Nephron progenitor cell (in vitro differentiated cells): ENCODE measurements at places on chromosomes 1 and 21.

GRCh38 chr1:39269349-39269748 lies 64.9 kb downstream of the MACF1 start:
- DNase-seq, result no peak
- H3K27ac ChIP-seq, result no peak overlapping the region
- H3K4me3 ChIP-seq, result peak overlapping the region; percentile 75
- peaks cover 72% of the 10 kb centered on the region for H3K4me1 ChIP-seq

DNA sequence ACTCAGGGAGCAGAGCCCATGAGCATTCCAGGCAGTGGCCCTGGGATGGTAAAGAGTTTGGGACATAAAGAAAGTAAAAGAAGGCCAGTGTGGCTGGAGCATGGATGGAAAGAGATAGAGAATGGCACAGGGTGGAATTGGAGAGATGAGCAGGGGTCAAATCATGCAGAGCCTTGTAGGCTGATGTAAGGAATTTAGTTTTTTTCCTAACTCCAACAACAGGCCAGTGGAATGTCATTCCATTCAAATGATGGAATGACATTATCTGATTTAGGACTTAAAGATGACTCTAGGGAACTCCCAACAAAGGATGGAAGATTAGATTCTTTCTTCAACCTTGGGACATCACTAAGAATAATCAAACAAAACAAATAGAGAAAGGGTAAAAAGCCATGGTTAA lies 12.8 kb upstream of the S100A2 start:
- no peak for DNase-seq
- H3K27me3 ChIP-seq, result no peaks in the 10 kb centered on the region
- H3K4me1 ChIP-seq, result peaks cover 11% of the 10 kb centered on the region
- H3K27ac ChIP-seq, result no peak overlapping the region

- no peak for DNase-seq
- H3K27me3 ChIP-seq, result peaks cover 3% of the 10 kb centered on the region
- no peak overlapping the region for H3K27ac ChIP-seq
- no peak overlapping the region for H3K4me3 ChIP-seq
- peaks cover 10% of the 10 kb centered on the region for H3K4me1 ChIP-seq
- H3K36me3 ChIP-seq, result no peaks in the 10 kb centered on the region
Measured at GRCh38 chr1:88052167-88052566, 631.9 kb upstream of the PKN2 start.

DNA sequence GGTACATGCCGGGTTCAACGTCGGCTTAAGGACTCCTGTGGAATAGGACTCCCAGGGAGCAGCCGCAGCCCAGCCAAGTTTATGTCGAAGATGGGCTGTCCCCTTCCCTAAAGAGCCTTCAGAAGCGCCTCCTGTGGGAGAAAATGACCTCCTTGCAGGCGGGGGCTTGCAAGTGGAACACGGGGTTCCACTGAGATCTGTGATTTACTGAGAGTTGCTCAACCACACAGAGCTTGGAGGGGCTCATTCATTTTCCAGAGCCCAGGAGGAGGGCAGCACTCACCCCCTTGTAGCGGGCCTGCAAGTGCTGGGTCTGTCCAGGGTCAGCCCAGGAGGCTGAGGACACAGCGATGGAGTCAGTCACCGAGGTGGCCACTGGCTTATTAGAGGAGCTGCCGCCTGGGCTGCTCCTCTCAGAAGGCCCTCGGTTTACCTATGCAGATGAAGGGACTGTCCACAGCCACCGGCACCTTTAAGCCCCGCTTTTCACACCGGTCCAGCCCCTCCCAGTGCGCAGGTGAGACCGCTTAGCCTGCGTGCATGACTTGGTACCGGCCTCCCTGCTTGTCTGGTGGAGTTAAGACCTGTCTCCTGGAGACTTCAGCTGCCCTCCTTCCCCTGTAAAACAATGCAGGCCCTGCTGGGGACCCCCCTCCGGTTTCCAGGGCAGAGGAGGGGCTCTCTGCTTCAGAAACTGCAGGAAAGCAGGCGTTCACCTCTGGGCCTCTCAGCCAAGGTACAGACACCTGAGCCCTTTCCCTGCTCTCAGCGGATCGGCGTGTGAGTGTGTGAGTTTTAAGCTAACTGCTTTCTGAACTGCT lies 57.5 kb downstream of the ATP5PO start:
- no peak overlapping the region for H3K4me3 ChIP-seq
- peaks cover 8% of the 10 kb centered on the region for H3K27me3 ChIP-seq
- peaks cover 27% of the 10 kb centered on the region for H3K4me1 ChIP-seq
- no peak for DNase-seq
- H3K27ac ChIP-seq, result peak overlapping the region; percentile 36

DNA sequence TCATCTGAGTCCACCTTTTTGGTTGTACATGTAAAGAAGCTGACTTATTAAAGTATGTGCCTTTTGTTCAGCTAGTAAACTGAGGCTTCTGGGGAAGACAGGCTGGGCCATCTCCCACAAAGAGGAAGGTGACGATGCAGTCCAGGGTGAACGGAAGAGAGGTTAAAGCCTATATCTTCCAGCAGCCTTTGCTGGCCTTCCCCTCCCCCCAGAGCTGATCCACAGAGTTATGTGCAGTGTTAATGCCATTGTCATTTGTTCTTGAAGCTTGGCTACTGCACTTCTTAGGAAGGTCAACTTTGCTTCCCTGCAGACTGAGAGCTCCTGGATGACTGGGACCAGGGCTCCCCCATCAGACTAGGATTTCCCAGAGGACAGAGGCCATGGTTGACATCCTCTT lies 2.2 kb downstream of the SLC30A2 start:
- H3K27me3 ChIP-seq, result peaks cover 80% of the 10 kb centered on the region
- H3K36me3 ChIP-seq, result no peaks in the 10 kb centered on the region
- H3K4me1 ChIP-seq, result peaks cover 11% of the 10 kb centered on the region
- DNase-seq, result no peak
- no peak overlapping the region for H3K27ac ChIP-seq

DNA sequence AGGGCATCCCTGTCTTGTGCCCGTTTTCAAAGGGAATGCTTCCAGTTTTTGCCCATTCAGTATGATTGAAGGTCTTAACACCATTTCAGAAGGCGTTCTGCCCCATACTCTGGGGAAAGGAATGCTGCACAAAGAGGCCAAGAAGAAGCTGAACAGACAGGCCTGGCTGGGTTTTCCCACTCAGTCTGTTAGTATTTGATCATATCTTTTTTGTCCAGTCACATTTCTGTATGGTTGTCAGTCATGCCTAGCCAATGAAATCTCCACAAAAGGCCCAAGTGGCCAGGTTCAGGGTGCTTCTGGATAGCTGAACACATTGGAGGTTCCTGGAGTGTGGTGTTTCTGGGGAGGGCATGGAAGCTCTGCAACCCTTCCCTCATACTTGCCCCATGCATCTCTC lies 72.1 kb downstream of the NEK7 start:
- no peak overlapping the region for H3K27ac ChIP-seq
- H3K4me1 ChIP-seq, result peaks cover 4% of the 10 kb centered on the region
- peaks cover 21% of the 10 kb centered on the region for H3K36me3 ChIP-seq
- no peak overlapping the region for H3K4me3 ChIP-seq

DNA sequence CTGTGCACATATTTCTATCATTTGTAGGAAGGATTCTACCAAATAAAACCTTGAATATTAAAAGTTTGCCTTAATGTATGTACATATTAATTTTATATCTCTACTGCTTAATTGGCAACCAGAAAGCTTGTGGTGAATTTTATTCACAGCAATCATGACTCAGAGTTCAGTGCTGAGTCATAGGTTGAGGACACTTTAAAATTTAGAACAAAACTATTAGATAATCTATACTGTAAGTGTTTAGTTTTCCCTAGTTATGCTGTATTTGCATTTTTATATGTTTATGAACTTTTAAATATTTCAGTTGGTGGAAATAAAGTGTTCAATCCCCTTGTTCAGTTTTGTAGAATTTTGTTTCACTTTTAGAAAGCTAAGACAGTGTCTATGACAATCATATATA lies 841.5 kb downstream of the KCNT2 start:
- H3K36me3 ChIP-seq, result no peaks in the 10 kb centered on the region
- H3K27me3 ChIP-seq, result peaks cover 2% of the 10 kb centered on the region
- H3K4me1 ChIP-seq, result no peaks in the 10 kb centered on the region
- H3K27ac ChIP-seq, result no peak overlapping the region
- DNase-seq, result no peak
- no peak overlapping the region for H3K4me3 ChIP-seq
